ENCODE measurements at places on chromosomes 7 and 10. TPM values are rescaled to one million over a fixed set of nuclear protein-coding genes. Genes with fewer than 3 reads are reported as not detected.

Gene CHST15
- total RNA-seq, result 0.59 TPM

Gene PGAM2
- 11.3 TPM for total RNA-seq

DNA sequence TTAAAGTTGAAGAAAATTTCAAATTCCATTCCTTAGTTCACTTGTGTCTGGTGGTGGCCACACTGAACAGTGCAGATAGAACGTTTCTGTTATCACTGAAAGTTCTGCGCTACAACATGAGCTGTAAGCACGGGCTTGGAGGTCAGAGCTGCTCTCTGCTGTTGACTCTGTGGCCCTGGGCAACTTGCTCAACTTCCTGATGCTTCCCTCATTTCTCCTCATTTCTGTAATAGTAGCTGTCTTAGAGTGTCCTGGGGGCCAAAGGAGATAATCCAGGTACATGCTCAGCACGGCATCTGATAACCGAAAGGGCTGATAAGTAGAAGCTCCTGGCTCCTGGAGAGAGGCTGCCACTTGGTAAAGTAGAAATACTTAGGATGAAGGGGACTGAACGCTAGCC lies 92.3 kb upstream of the DUSP5 start:
- H3K36me3 ChIP-seq, result no peaks in the 10 kb centered on the region
- H3K27me3 ChIP-seq, result no peaks in the 10 kb centered on the region
- no peaks in the 10 kb centered on the region for H3K4me1 ChIP-seq
- H3K27ac ChIP-seq, result no peak overlapping the region
- no peak for DNase-seq

DNA sequence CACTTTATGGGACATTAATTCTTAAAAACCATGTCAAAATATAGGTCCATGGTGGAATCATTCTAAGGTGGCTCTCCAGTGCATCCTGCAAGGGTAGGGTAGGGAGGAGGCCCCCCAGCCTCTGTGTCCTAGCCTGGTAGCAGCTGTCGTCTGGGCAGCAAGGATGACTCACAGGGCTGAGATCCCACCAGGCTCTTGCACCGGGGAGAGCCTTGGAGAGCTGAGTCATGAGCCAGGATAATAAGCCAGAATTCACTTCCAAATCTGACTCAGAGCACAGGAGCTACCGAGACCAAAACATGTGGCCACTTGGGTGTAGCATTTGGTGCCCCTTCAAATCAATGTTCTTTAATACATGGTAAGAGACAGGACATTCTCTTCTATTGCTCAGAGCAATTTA lies 298.5 kb downstream of the NEBL start:
- no peaks in the 10 kb centered on the region for H3K36me3 ChIP-seq
- H3K4me1 ChIP-seq, result peaks cover 13% of the 10 kb centered on the region
- no peaks in the 10 kb centered on the region for H3K27me3 ChIP-seq
- no peak overlapping the region for H3K4me3 ChIP-seq
- DNase-seq, result no peak
- no peak overlapping the region for H3K27ac ChIP-seq

- H3K4me1 ChIP-seq, result no peaks in the 10 kb centered on the region
- no peak overlapping the region for H3K4me3 ChIP-seq
- no peak for DNase-seq
- no peak overlapping the region for H3K27ac ChIP-seq
Observed at GRCh38 chr10:111439034-111439842, 362.4 kb downstream of the ADRA2A start.

- no peaks in the 10 kb centered on the region for H3K27me3 ChIP-seq
- no peak for DNase-seq
- H3K4me1 ChIP-seq, result no peaks in the 10 kb centered on the region
- no peak overlapping the region for H3K4me3 ChIP-seq
Observed at GRCh38 chr7:111232249-111233084, 141.5 kb downstream of the LRRN3 start.

DNA sequence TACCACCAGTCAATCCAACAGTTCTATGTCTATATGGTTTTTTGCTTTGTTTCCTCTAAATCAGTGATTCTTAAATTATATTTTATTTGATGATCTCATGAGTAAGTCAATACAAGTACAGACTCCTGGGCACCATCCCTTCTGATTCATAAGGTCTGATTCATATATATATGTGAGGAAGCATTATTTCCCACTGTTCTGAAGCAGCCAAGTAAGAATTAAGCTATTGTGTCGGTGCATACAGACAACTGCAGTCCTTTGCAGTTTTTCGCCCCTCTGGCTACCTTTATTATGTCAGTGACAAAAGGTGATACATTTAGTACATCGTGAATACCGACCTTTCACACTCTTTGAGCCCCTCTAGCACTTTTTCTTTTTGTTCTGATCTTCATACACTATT lies 1079.6 kb upstream of the C7orf33 start:
- H3K27me3 ChIP-seq, result no peaks in the 10 kb centered on the region
- H3K4me1 ChIP-seq, result no peaks in the 10 kb centered on the region
- no peak overlapping the region for H3K4me3 ChIP-seq
- no peak for DNase-seq

GRCh38 chr7:41779918-41780317 lies 77.0 kb upstream of the INHBA start:
- no peak overlapping the region for H3K4me3 ChIP-seq
- H3K27ac ChIP-seq, result no peak overlapping the region
- H3K36me3 ChIP-seq, result no peaks in the 10 kb centered on the region
- no peaks in the 10 kb centered on the region for H3K27me3 ChIP-seq
- no peaks in the 10 kb centered on the region for H3K4me1 ChIP-seq
- DNase-seq, result no peak

GRCh38 chr7:154860621-154861375 lies 142.1 kb downstream of the PAXIP1 start:
- no peak overlapping the region for H3K27ac ChIP-seq
- H3K36me3 ChIP-seq, result no peaks in the 10 kb centered on the region
- H3K4me3 ChIP-seq, result no peak overlapping the region
- DNase-seq, result no peak
- H3K4me1 ChIP-seq, result no peaks in the 10 kb centered on the region

DNA sequence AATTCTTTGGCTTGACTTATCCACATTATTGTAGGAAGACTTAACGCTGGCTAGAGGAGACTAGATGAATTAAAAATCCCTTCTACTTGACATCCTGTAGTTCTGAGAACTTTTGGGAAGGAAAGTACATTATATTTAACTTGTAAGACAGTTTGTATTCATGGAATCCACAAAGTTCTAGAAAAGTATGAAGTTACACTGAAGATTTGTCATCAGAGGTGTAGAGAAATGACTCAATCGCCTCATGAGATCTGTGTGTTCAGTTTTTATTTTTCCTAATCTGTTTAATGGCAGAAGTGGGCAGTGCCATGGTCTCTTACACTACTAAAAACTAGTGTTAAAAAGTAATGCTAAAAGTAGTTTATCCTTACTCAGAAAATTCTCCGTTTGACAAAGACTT lies 89.1 kb upstream of the SMIM30 start:
- H3K4me1 ChIP-seq, result no peaks in the 10 kb centered on the region
- H3K4me3 ChIP-seq, result no peak overlapping the region
- H3K36me3 ChIP-seq, result no peaks in the 10 kb centered on the region
- no peak for DNase-seq
- H3K27ac ChIP-seq, result no peak overlapping the region

GRCh38 chr10:93496322-93497041 lies at the start of gene CEP55:
TSS of gene CEP55 (plus strand) at chr10:93496612. CDS start at chr10:93500052, 3,440 bp downstream.
- DNase-seq, result peak; percentile 98
- no peak within 1 kb of the TSS for H3K27ac ChIP-seq
- H3K36me3 ChIP-seq, result no peaks in the 10 kb centered on the region
- H3K27me3 ChIP-seq, result peaks cover 14% of the 10 kb centered on the region

- peaks cover 5% of the 10 kb centered on the region for H3K4me1 ChIP-seq
- no peak for DNase-seq
- no peak overlapping the region for H3K4me3 ChIP-seq
- no peak overlapping the region for H3K27ac ChIP-seq
- no peaks in the 10 kb centered on the region for H3K27me3 ChIP-seq
Observed at GRCh38 chr7:104972500-104972899, 41.5 kb upstream of the KMT2E start.

- H3K36me3 ChIP-seq, result no peaks in the 10 kb centered on the region
- H3K27ac ChIP-seq, result no peak overlapping the region
- no peak overlapping the region for H3K4me3 ChIP-seq
- H3K27me3 ChIP-seq, result no peaks in the 10 kb centered on the region
- DNase-seq, result no peak
Observed at GRCh38 chr7:7408001-7408770, 127.5 kb downstream of the COL28A1 start.

DNA sequence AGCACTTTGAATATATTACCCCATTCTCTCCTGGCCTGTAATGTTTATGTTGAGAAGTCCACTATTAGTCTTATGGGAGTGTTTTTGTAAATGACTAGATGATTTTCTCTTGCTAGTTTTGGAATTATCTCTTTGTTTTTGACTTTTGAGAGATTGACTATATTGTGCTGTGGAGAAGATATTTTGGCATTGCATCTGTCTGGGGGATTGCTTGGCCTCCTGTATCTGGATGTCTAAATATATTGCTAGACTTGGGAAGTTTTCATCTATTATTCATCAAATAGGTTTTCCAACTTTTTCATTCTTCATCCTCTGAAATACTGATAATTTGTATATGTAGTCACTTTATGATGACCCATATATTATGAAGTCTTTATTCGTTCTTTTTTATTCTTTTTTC lies 277.1 kb upstream of the PCDH15 start:
- no peak overlapping the region for H3K4me3 ChIP-seq
- H3K27ac ChIP-seq, result no peak overlapping the region
- H3K4me1 ChIP-seq, result no peaks in the 10 kb centered on the region

GRCh38 chr7:117019786-117020590 lies 66.7 kb downstream of the ST7 start:
- no peaks in the 10 kb centered on the region for H3K36me3 ChIP-seq
- H3K27me3 ChIP-seq, result no peaks in the 10 kb centered on the region
- peak; percentile 96 for DNase-seq
- peak overlapping the region; percentile 48 for H3K4me3 ChIP-seq

Data from neural progenitor cell (in vitro differentiated cells).